CD4-positive, alpha-beta memory T cell (primary cell): ENCODE measurements at places on chromosomes 6 and 20. TPM values are rescaled to one million over a fixed set of nuclear protein-coding genes. Genes with fewer than 3 reads are reported as not detected.

The SRSF3 gene
- 293 TPM for polyA plus RNA-seq

The APCDD1L gene
- 0.11 TPM for polyA plus RNA-seq

The PABPC1L gene
- polyA plus RNA-seq, result not detected

- H3K27me3 ChIP-seq, result no peaks in the 10 kb centered on the region
- H3K36me3 ChIP-seq, result no peaks in the 10 kb centered on the region
- no peak for DNase-seq
- no peak overlapping the region for H3K4me3 ChIP-seq
Measured at GRCh38 chr6:144252259-144252658, 32.9 kb upstream of the UTRN start.

- peaks cover 50% of the 10 kb centered on the region for H3K4me1 ChIP-seq
- no peaks in the 10 kb centered on the region for H3K27me3 ChIP-seq
- peak overlapping the region; percentile 33 for H3K27ac ChIP-seq
- no peak overlapping the region for H3K4me3 ChIP-seq
Measured at GRCh38 chr20:32823078-32823477, 3.3 kb downstream of the MAPRE1 start.

DNA sequence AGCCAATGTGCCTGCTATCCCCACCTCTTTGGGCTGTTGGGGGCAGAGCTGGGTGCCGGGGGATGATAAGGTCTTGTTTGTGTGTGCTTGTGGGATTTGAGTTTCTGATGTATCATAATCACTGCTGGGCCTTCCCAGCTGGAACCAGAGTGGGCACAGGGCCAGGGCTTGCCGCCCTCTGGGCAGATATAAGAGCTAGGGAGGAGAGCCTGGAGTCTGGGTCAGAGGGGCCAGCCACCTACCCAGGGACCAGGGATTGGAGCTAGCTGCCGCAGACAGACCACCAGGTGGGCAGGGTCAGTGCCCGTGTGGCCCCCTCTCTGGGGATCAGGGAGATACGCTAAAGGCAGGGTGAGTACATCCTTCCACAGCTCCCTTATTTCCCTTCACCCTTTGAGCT lies 3.1 kb upstream of the TLDC2 start:
- H3K36me3 ChIP-seq, result no peaks in the 10 kb centered on the region
- DNase-seq, result no peak
- H3K4me3 ChIP-seq, result no peak overlapping the region
- no peak overlapping the region for H3K27ac ChIP-seq
- H3K27me3 ChIP-seq, result no peaks in the 10 kb centered on the region

GRCh38 chr6:136975089-136975715 lies 53.1 kb downstream of the SLC35D3 start:
- H3K27ac ChIP-seq, result no peak overlapping the region
- DNase-seq, result no peak
- no peaks in the 10 kb centered on the region for H3K36me3 ChIP-seq
- no peak overlapping the region for H3K4me3 ChIP-seq
